Activated CD4-positive, alpha-beta T cell treated with anti-CD3 and anti-CD28 coated beads for 48 hours (primary cell): ENCODE measurements at places on chromosomes 3 and 15.

- no peak for DNase-seq
Observed at GRCh38 chr3:100545371-100545770, 53.0 kb downstream of the TMEM45A start.

DNA sequence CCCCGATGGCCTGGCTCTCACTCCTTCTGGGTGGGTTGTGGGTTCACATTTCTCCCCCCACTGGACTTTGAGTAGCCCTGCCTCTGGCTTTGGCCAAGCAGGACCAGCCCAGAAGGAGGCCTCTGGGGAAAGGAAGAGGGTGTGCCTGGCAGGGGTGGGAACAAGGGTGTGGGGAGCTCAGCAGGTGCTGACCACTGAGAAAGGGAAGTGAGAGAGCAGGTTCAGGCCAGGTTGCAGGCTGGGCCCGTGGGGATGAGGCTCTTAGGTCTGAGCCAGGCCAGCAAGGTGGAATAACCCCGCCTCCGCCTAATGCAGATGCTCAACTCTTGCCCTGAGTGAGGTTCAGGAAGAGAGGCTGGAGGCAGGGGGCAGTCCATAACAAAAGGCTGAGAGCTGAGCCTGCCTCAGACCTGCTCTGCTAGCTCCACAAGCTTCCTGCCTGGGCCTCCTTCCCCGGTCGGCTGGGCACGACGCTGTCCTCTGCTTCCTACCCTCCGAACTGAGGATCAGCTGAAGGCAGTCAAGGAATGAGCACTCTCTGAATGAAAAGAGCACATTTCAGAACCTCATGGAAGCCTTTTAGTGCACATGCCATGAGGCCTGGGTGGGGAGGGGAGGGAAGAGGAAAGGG lies 82.7 kb downstream of the TLE3 start:
- no peak for DNase-seq

- DNase-seq: peak; percentile 74
Observed at GRCh38 chr15:51982013-51982769, 10.6 kb upstream of the LEO1 start.

- DNase-seq: peak; percentile 77
Observed at GRCh38 chr3:62188681-62189375, 184.5 kb downstream of the FEZF2 start.

DNA sequence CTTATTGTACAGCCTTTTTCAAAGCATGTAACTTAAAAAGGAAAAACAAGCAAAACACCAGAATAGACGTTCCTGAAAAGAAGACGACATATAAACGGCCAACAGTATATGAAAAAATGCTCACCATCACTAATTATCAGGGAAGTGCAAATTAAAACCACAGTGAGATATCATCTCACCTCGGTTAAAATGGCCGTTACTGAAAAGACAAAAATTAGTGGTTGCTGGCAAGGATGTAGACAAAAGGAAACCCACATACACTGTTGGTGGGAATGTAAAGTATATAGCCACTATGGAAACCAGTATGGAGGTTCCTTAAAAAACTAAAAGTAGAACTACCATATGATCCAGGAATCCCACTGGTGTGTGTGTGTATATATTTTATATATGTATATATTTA lies 64.5 kb upstream of the MLF1 start:
- no peak for DNase-seq

DNA sequence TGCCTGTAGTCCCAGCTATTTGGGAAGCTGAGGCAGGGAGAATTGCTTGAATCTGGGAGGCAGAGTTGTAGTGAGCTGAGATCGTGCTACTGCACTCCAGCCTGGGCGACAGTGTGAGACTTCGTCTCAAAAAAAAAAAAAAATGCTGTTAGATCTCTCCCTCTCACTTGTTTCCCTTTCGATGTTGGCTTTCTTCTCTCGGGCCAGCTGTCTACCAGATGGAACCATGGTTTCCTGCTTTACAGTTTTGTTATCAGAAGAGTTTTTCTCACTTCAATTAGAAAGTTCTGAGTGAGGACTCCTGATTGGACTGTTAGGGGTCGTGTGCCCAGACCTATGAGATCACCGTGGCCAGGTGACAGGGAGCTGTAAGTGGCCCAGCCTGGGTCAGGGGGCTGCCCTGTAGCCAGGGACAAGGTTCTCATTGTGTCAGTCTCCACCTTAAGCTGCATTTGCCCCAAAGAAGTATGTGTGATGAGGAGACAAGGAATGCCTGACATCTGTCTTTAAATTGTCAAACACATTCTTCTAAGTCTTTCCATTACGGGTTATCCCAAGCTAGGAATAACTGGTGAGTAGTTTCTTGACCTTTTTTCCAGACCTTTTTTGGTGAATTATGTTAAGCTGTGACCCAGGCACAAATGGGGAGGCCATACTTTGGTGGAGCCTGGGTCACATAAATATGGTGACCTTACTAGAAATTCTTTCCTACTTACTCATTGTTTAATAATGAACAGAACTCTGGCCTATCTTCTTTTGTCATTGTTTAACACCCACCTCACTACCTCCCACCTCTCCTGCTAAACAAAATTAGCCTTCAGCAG lies 25.2 kb downstream of the SNAPC5 start:
- peak; percentile 43 for DNase-seq

DNA sequence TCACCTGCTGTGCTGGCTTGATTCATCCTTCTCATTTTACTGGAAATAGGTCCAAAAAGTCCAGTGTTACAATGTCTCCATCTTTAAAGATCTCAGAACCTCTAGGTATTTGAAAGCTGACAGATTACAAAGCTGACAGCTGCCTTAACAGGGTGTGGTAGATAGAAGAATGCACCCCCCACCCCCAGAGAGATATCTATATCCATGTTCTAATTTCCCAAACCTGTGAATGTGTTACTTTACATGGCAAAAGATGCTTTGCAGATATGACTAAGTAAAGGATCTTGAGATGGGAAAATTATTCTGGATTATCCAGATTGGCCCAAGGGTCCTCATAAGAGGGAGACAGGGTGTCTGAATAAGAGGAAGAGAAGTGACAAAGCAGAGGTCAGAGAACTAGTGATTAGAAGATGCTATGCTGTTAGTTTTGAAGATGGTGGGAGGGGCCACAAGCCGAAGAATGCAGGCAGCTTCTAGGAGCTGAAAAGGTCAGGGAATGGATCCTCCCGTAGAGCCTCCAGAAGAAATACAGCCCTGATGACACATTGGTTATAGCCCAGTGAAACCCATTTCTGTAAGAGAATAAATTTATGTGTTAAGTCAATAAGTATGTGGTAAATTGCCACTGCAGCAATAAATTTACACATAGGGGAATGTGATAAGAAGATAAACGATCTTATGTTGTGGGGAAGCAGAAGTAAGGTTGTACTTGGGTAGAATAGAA lies 21.5 kb upstream of the FSTL1 start:
- DNase-seq: no peak

- no peak for DNase-seq
Observed at GRCh38 chr3:37823189-37823588, 38.5 kb upstream of the CTDSPL start.

DNA sequence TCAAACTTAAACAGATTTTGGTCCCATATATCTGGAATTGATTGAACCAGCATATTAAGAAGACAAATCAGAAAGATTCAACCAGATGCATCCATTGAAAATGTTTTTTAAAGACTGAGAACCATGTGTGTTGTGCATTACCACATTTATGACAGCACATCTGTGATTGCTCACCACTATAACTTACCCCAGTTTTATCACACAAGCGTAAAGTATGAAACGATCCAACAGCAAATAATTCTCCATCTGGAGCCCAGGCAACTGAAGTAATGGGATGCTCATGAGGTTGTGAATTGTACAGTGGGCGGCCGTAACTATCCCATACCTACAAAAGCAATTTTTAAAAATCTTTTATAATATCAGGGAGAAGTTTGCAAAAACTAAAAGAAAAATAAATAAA lies 43.2 kb downstream of the IFT80 start:
- DNase-seq: no peak

DNA sequence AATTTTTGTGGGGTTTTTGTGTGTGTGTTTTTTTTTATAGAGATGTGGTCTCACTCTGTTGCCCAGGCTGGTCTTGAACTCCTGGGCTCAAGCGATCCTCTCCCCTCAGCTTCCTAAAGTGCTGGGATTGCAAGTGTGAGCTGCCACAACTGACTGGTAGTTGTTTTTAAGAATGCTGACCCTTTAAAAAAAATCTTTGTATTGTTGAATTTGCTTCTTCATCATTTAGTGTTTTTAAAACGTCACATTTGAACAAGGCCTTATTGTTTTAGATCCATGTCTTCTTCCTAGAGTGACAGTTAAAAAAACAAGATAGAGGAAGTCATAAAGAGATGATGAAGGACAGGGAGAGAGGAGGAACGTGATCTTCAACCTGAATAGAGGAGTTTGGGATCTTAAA lies 24.1 kb downstream of the GJD2 start:
- no peak for DNase-seq

- DNase-seq: peak; percentile 36
Observed at GRCh38 chr3:52820736-52821135, 9.7 kb downstream of the ITIH4 start.

DNA sequence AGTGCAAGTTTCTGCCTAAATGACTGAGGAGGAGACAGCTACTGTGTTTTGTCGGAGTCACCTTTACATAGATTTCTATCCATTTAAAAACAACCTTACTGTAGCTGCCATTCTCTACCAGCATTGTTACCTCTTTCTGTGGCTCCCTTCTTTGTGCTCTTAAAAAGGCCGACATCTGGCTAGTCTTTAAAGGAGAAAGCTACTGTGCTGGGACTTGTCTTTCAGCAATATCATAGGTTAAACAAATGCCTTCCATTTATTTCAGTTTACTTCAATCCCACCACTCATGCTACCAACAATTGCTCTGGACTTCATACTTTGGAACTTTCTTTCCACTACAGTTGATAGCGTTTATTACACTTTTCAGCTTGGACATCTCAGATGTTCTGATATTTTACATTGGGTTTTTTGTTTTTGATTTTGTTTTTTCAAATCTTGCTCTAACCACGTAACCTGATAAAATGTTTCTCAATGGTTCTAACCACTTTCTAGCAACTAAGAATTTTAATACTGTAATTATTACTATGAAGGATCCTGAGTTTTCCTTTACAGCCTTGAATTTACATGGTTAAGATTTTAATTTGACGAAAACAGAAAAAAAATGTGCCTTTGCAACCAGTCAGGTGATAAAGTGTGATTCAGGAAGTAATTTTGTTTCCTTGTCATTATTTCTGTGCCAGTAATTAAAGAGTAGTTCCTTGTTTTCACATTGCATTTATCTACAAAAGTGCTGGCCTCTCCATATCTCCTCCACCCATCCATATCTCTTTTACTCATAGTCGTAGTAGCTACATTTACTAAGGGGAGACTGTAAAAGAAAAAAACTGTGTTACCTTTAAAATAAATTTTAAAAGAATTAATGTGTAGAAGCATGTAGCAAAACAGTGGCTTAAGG lies 1.3 kb upstream of the CBLB start:
- no peak for DNase-seq

DNA sequence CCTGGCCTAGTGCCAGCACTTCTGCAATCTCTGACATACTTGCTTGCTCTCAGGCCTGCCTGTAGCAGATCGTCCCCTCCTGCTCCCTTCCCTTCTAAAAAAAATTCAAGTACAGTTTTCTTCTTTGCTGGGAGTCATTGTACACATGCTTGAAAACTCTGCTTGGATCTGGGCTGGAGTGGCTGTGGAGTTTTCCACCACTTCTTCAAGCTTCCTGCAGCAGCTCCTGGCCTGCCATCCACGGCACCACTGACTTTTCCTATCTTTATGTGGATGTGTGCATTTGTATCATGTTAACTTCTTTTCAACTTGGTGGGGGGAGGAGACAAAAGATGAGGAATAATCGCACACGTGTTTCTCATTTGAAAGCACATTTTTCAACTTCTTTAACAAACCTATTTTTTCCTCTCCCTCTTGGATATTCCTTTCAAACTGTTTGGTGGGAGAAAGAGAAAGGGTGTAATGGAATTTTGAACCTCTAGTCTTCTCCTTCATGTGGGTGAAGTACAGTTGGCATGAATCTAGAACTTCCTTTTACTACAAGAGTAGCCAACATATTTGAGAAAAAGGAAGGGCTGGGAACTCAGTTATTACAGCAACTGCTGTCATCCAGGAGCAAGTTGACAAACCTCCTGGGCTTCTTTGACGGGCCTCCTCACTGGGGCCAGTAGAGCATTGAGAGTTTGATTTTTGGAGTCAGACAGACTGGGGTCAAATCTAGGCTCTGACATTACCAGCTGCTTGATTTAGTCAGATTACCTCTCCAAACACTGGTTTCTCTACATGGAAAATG lies 61.2 kb upstream of the LRTM1 start:
- DNase-seq: no peak

GRCh38 chr3:124779751-124780191 lies 49.5 kb downstream of the UMPS start:
- DNase-seq: no peak

DNA sequence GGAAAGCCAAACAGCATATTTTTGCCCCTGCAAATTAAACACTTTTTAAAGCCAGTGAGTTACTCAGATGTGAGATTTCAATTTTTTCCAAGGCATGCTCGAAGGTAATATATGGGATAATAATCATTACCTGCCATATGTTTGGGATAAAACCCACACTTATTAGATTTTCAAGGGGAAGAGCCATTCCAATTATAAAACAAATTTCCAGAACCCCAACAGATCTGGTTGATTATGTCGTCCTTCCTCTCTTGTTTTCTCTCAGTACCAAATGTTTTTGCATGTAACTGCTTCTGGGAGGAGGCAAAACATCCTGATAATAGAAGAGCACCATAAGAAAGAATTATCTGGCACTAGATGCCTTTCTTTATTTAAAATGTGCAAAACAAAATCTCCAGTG lies 115.1 kb downstream of the AKAP13 start:
- no peak for DNase-seq

DNA sequence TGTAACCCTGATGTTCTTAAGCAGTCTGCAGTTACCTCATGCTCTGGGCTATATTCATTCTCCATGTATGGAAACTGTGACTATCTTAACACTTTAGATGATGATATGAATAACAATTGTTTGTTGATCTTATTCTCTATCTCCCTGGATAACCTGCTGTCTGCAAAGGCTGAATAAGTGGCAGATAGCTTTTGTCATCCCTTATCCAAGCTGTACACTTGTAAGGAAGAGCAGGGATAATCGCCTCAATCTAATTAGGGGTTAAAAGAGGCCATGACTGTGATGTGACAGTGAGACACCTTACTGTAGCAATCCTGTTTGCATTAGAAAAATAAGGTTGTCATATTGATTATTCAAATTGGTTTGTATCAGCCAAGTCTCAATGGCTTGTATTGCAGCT lies 123.9 kb downstream of the RSRC1 start:
- DNase-seq: no peak

- no peak for DNase-seq
Observed at GRCh38 chr3:109943181-109943580, 605.8 kb upstream of the DPPA4 start.

DNA sequence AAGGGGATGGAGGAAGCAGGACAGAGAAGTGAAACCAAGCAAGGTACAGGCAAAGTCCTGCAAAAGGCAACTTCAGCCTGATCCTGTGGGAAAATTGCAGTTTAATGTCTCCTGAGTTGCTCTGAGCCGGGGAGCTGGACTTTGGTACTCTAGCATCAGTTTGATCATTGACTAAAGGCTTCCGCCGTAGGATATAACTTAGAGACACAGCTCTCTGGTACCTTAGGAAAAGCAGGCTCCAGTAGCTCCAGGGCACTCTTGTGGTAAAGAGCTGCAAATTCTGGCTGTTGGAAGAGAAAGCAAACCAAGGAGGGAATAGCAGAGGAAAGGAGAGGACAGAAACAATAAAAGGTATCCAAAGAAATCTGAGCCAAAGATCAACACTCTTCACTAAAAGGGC lies 521.1 kb downstream of the PLOD2 start:
- no peak for DNase-seq
